Activated T-helper 1 cell treated with anti-CD3 and anti-CD28 coated beads, Interleukin-12 subunit alpha, Interleukin-12 subunit beta, Interleukin-2, Interleukin-4 antibody, amounts not matched to agents 30 ng/mL and 10 ng/mL and 1 ng/mL, durations not matched to agents 14 hours and 24 hours and 36 hours (primary cell): ENCODE measurements at places on chromosomes 1 and 21. TPM values are rescaled to one million over a fixed set of nuclear protein-coding genes. Genes with fewer than 3 reads are reported as not detected.

UBL4B gene
- not detected in 2 replicates for total RNA-seq

TAF13 gene
- total RNA-seq: 28.8 and 32.6 TPM in 2 replicates

RHBG gene
- not detected in 2 replicates for total RNA-seq

SEC16B gene
- not detected in 2 replicates for total RNA-seq

PALMD gene
- not detected in 2 replicates for total RNA-seq

- peak overlapping the region; percentile 95 for H3K4me3 ChIP-seq
- DNase-seq: peak; percentile 36
- no peaks in the 10 kb centered on the region for H3K27me3 ChIP-seq
- peak overlapping the region; percentile 97 for H3K27ac ChIP-seq
- peaks cover 63% of the 10 kb centered on the region for H3K4me1 ChIP-seq
Measured at GRCh38 chr1:151056149-151056548, 3.3 kb downstream of the CDC42SE1 start.

- H3K27ac ChIP-seq: no peak overlapping the region
- H3K4me3 ChIP-seq: no peak overlapping the region
- no peak for DNase-seq
- peaks cover 13% of the 10 kb centered on the region for H3K27me3 ChIP-seq
- no peaks in the 10 kb centered on the region for H3K36me3 ChIP-seq
- no peaks in the 10 kb centered on the region for H3K4me1 ChIP-seq
Measured at GRCh38 chr1:227941509-227942020, 6.2 kb downstream of the WNT9A start.

GRCh38 chr1:39462074-39462473 is 29.4 kb upstream of the BMP8A start:
- H3K27ac ChIP-seq: no peak overlapping the region
- H3K4me1 ChIP-seq: no peaks in the 10 kb centered on the region
- no peaks in the 10 kb centered on the region for H3K27me3 ChIP-seq
- DNase-seq: no peak

GRCh38 chr1:222786121-222786520 is 28.7 kb upstream of the DISP1 start:
- no peak overlapping the region for H3K4me3 ChIP-seq
- H3K36me3 ChIP-seq: no peaks in the 10 kb centered on the region
- DNase-seq: no peak
- H3K27me3 ChIP-seq: peaks cover 18% of the 10 kb centered on the region

GRCh38 chr21:36980280-36981048 is 14.0 kb upstream of the HLCS start:
- peak overlapping the region; percentile 68 for H3K4me3 ChIP-seq
- DNase-seq: no peak
- H3K27me3 ChIP-seq: peaks cover 5% of the 10 kb centered on the region
- H3K27ac ChIP-seq: no peak overlapping the region
- H3K4me1 ChIP-seq: peaks cover 23% of the 10 kb centered on the region
- H3K36me3 ChIP-seq: no peaks in the 10 kb centered on the region

GRCh38 chr1:154759196-154759595 is 110.9 kb downstream of the KCNN3 start:
- H3K4me3 ChIP-seq: peak overlapping the region; percentile 70
- peaks cover 5% of the 10 kb centered on the region for H3K27me3 ChIP-seq
- H3K27ac ChIP-seq: peak overlapping the region; percentile 85
- peaks cover 4% of the 10 kb centered on the region for H3K36me3 ChIP-seq
- H3K4me1 ChIP-seq: peaks cover 64% of the 10 kb centered on the region

DNA sequence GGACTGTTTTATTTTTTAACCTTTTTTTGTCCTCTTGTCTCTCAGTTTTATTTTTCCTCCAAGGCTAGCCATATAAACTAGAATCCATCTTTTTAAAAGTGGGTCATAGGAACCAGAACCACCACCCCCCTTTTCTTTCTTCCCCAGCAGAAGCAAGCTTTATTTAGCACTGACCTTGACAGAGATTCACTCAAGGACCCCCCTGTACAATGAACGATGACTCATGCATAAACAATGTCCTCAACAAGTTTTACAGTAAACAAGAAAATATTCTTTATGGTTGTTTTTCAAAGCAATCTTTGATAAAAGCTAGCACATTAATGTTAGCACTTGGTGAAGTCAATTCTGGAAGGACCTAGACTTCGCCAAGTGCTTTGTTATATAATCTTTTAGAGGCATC is 14.1 kb downstream of the PKN2 start:
- DNase-seq: no peak
- peaks cover 10% of the 10 kb centered on the region for H3K36me3 ChIP-seq
- H3K27me3 ChIP-seq: no peaks in the 10 kb centered on the region
- H3K4me3 ChIP-seq: no peak overlapping the region
- H3K4me1 ChIP-seq: peaks cover 15% of the 10 kb centered on the region

DNA sequence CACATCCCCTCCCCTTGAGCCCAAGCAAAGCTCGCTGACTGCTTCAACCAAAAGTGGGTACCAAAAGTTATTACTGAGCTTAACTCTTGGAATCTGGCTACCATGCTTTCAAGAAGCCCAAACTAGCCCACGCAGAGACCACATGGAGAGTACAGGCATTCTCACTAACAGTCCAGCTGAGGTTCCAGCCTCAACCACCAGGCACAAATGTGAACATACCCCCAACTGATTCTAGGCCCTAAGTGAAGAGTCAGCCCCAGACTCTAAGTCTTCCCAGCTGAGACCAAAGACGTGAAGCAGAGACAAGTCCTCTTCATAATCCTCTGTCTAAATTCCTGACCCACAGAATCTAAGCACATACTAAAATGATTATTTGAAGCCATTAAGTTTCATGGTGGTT is 36.8 kb downstream of the EVI5 start:
- no peaks in the 10 kb centered on the region for H3K36me3 ChIP-seq
- no peaks in the 10 kb centered on the region for H3K4me1 ChIP-seq
- no peak overlapping the region for H3K4me3 ChIP-seq
